ENCODE measurements at places on chromosomes 1 and 21.

GRCh38 chr21:39175154-39175553 lies 8.1 kb downstream of the PSMG1 start:
- no peak for DNase-seq

GRCh38 chr1:44293761-44294315 lies 61.2 kb downstream of the ERI3 start:
- no peak for DNase-seq

DNA sequence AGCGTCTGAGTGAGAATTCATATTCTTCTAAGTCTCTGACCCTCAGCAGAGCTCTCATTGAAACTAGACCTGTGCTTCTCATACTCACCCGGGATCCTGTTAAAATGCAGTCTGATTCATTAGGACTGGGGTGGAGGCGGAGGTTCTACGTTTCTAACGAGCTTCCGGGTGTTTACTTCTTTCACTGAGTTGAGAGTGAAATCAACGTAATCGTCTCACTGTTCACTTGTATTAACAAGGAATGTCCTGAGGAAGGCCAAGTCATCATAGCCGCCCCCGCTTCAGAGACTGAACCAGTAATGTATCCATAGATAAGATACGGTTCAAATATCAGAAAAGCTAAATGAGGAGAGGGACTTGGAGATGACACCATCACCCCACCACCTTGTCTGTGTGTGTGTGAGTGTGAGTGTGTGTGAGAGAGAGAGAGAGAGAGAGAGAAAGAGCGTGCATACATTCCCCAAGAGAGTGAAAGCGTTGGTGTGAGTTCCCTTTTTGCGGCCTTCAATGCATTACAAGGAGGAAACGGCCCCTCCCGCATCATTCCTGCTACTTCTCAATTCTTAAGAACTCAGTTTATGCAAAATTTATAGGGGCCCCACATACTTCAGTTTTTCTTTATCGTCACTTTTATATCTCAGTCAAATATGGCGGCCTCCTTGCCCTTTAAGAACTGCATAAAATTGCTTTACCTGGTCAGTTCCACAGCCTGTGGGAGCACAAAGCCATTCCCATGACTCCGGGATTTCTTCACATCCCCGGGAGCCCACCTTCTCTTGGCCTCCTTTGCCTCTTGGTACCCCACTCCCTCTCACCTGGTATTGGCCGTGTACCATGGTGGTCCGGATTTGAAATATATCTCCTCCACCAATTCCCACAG lies 19.8 kb downstream of the KMO start:
- DNase-seq, result peak; percentile 52

DNA sequence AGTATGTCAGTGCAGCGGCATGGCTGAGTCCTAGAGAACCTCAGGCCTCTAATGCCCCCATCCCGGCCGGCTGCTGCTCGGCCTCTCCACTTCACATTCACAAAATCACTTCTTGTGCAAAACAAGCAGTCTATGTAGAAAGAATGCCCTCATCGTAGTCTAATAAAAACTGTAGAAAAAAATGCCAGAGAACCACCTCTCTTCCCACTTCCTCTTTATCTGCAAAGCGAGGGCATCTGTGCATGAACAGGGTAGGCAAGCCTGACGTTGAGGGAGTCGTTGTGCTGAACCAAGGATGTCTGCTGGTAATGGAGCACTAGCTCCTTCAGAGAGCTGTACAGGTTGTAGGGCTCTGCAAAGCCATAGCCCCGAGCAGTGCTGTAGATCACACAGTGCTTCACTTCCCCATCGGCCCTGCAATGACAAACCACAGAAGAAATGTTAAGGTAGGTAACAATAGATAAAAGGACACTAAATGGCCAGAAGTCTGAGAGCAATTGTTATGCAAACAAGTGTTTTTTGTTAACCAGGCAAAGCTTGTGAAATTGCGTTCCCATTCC lies 88.9 kb downstream of the PIK3R3 start:
- no peak for DNase-seq

GRCh38 chr1:210764536-210764935 lies 369.4 kb downstream of the KCNH1 start:
- no peak for DNase-seq

DNA sequence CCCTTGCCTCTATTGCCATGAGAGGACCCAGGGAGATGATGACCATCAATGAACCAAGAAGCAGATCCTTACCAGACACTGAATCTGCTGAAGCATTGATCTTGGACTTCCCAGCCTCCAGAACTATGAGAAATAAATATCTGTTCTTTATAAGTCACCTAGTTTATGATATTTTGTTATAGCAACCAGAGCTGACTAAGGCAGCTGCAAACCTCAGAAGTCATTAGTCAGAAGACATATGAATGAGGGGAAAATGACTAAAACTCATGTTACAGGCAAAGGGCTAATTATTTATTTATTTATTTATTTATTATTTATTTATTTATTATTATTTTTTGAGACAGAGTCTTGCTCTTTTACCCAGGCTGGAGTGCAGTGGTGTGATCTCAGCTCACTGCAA lies 321.1 kb downstream of the TGFB2 start:
- DNase-seq, result no peak

GRCh38 chr1:54407404-54408146 lies 1.4 kb upstream of the SSBP3 start:
- DNase-seq, result peak; percentile 89

- peak; percentile 80 for DNase-seq
These were observed 26.6 kb downstream of the IL6R start for GRCh38 chr1:154431586-154432373.

DNA sequence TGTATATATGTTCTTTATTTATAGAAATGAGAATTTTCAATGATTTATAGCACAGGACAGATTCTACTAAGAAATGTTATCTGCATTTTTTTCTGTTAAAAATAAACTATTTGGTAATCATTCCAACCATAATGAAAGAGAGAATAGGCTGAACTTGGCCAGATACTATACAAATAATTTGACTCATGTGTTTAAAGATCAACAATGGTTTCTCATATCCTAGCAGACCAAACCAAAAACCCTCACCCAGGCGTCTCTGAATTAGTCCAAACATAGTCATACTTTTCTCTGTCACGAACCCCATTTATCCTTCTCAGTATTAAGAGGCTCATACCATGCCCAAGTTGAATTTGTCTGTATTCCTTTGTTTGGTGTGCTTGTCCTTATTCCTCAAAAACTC lies 40.3 kb downstream of the RPE65 start:
- no peak for DNase-seq

- no peak for DNase-seq
These were observed at the start of gene RIPPLY3 for GRCh38 chr21:37006486-37007291. Gene RIPPLY3, plus strand, starts transcription at chr21:37006702. Its CDS starts 71 bp downstream, at chr21:37006773.

DNA sequence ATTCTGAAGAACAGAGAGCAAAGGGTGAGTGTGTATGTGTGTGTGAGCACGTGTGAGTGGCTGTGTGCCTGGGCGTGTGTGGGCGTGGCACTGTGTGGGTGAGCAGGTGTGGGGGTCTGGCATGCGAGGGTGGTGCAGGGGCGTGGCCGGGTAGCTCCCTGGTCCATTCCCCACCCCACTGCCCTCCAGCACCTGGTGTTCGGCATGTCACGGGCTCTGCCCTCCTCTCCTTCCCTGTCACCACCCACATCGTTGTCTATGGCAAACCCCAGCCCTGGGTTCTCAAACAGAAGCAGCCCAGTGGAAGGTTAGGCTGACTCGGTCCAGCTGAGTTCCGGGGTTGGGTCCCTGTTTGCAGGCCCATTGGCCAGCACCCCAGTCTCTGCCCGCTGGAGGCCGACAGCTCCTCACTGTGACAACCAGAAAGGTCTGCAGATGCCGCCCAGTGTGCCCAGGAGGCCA lies 39.8 kb downstream of the UBE2G2 start:
- no peak for DNase-seq

GRCh38 chr1:186812570-186812969 lies 16.2 kb upstream of the PLA2G4A start:
- no peak for DNase-seq

DNA sequence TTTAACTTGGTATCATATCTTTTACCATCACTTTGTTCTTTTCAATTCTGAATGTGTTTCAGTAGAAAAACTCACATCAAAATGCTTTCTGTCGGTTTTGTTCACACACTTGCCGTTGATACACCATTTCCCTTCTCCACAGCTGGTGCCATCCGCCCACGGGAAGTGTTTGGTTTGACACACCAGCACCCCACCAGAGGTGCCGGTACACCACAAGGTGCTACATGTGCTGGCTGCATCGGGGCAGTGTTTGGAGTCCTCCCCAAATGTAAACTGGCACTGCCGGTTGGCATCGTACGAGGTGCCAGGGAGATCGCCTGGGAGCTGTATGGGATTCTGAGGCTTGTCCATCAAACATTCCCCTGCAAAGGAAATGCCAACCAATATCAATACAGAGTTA lies 5.0 kb downstream of the ADAMTS1 start:
- DNase-seq, result no peak

DNA sequence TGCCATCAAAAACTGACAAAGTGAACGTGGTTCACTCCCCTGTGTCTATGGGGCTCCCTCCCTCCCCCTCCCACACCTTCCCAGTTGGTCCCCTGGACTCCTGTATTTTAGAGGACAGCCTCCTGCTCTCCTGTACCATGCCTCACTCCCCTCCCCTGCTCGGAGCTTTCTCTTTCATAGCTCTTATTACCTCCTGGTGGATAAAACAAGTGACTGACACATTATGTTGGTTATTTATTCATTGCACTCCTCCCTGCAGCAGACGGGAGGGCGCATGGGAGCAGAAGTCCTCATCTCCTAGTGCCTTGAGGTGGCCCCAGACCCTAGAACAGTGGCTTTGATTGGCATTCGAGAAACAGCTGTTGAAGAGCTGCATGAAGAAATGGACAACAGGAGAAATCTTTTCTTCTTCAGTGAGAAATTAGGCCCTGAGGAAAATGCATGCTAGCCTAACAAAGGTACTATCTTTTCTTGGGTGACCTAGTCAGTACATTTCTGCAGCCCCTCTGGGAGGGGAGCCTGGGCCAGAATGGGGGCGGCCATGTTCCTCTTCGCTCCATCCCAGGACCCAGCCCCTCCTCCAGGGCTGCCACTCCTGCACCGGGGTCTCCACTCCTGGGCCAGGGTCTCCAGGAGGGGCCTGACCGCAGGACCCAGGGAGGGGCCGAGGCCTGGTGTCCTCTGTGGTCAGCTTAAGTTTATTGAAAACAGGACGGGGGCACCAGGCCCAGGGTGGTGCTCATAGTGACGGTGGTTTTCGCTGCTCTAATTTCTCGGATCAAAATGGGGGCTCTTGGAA lies 1.2 kb upstream of the TFF1 start:
- no peak for DNase-seq

- no peak for DNase-seq
These were observed 29.3 kb downstream of the CAMK1G start for GRCh38 chr1:209612646-209613399.

DNA sequence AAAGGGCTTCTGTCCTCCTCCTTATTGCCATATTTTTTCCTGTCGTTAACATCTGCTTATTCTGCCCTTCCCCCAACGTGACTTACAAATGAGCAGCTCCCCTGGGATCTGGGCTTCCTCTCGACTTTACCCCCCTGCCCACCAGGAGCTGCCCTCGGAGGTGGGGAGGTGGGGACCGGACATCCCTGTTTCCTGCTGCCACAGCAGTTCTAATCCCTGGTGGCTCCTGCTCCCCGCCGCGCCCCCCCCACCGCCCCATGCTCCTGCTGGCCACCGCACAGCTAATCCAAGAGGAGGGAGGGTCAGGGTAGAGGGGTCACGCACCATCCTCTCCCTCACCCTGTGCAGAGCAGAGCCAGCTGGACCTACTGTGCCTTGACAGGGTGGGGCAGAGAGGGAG lies 4.4 kb upstream of the SLC27A3 start:
- DNase-seq, result no peak

- DNase-seq, result peak; percentile 2
These were observed 490 bp downstream of the SERINC2 start for GRCh38 chr1:31413405-31414001.

GRCh38 chr21:21897275-21897883 lies 899.2 kb downstream of the NCAM2 start:
- no peak for DNase-seq

DNA sequence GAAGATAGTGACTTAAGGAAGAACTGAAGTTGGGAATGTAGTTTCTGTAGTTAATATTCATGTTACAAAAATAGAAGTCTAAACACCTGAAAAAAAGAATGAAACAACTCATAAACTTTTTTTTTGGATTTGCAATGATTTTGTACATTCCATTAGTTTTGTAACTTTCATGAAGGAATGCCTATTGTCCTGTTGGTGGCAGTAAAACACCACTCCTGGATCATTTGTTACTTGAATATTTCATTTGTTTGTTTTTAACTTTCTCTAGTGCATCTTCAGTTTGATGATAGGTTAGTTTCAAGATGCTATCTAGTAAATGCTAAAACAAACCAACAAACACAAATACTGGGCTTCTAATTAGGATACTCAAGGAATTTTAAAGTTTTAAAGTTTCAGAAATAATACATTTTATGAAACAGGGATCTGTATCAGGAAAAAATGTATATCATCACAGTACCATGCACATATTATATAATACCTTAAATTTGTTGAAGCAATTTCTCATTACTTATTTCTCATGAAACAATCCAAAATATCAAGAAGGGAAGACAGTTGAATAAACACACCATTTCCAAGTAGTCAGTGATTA lies 229.7 kb upstream of the CACYBP start:
- peak; percentile 58 for DNase-seq

GRCh38 chr1:56566061-56566744 lies 13.2 kb downstream of the PLPP3 start:
- no peak for DNase-seq

- no peak for DNase-seq
These were observed 16.3 kb upstream of the C1orf198 start for GRCh38 chr1:230884646-230885045.

GRCh38 chr1:210597555-210598134 lies 268.9 kb downstream of the HHAT start:
- no peak for DNase-seq

DNA sequence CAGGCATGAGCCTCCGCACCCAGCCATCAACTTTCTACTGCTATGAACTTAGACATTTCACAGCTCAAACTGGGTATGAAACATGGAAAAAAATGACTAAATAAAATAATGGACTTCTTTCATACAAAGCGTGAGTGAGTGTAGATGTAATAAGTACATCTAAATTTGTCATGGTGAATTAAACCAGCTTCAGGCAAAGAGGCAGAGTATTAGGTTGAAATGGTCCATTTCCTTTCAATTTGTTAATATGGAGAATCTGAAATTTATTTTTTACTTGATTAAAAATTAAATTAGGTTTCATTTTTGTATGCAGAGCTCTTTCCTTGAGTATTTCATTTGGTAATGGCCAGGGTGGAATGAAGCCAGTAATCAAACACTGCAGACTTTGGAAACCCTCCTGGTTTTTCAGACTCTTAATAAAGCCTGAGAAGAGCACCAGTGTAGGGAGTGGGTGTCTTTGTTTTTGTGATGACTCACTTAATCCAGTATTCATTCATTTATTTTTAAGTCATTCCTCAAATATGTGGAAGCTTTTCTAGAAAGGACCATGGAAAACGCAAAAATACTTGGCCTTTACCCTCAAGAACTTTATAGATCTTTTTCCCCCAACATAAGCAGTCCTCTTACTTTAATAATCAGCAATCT lies 49.2 kb downstream of the ALG14 start:
- no peak for DNase-seq
